ENCODE measurements at places on chromosomes 3 and 15.

- no peak for DNase-seq
Observed at GRCh38 chr3:15462451-15462850, 35.1 kb downstream of the EAF1 start.

- no peak for DNase-seq
Observed at GRCh38 chr3:59641169-59641899, 591.5 kb upstream of the CFAP20DC start.

DNA sequence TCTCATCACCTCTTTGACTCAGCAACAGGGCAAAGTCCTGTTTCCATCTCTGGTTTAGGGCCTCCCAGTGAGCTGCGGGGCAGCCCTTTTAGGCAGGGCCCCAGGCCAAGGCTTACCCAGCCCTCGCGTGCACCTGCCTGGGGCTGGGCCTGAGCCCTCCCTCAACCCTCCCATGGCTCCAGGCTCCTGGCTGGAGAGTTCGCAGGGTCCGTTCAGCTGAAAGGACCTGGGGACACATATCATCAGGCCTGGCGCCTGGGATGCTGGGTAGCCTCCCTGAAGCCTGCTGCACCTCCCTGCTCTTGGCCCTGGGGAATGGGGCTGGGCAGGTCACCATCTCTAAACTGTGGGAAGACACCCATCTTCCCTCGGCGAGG is 29.7 kb downstream of the HDAC11 start:
- DNase-seq, result no peak

- DNase-seq, result peak; percentile 41
Observed at GRCh38 chr3:123489400-123490004, 40.6 kb upstream of the ADCY5 start.

DNA sequence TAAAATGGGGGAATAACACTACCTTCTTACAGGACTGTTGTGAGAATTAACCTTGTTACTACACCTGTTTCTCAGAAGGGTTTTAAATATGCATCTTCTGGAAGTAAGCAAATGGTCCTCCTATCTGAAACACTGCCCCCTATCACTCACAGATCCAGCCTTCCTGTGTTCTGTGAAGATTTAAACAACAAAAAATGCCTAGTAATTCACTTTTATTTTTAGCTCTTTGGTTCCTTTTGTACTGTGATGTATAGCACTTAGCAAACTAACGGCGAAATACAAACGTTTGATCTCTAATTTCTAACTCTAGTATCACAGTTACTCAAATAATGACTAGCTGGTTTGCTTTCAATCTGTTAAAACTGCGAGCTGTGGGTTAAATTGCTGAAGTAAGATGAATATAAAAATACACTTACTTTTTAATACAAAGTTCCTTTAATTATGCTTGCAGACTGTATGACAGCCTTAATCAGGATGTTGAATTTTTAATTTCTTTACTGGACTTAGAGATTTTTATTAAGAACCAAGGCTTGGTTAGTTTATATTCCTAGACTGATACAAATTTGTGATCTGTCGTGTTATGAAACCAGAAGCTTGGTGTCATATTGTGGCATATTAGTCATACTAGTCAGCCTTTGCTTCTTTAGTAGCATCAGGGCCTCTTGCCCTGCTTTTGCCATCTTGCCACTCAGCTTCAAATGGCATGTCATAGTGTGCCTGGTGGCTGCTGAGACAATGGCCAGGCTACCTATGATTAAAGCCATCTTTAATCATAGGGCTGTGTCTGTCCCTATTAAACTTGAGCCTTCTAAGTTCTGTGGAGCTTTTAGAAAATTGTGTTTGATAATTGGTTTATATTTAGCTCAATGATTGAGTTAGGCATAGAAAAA is 9.2 kb downstream of the EIF3J start:
- peak; percentile 57 for DNase-seq

GRCh38 chr15:91308855-91309254 is 208.8 kb downstream of the SV2B start:
- no peak for DNase-seq

GRCh38 chr3:53554559-53555067 is 60.2 kb downstream of the CACNA1D start:
- no peak for DNase-seq

DNA sequence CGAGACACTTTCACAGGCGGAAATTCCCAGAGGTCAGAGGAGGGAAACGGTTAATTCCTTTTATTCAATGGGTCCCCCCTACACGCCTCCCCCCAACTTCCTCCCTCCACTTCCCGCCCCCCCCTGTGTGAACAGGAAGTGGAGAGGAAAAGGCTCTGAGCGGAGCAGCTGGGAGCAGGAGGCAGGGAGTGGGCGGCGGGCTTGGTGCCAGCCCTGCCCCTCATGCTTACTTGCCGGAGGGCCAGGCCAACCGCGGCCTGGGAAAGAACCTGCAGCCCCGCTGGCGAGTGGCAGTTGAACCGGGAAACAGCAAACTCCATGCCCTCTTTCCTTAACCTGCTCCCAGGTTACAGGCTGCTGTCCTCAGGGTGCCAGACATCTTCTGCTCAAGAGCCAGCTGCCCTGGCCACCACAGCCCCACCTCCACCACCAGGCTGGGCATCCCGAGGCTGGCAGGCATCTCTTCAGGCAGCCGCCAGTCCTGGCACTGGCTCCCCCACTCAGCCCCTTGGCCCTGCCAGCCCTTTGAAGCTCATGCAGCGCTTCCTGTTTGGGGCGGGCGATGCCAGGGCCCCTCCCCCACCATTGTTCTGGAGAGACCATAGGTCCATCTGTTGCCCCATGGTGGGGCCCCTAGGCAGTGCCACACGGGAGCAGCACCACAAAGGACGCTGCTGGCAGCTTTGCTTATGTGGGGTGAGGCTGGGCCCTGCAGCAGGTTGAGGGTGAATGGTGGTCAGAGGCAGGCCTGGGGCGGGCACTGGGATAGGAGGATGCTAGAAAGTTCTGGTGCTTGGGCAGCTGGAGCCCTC is 12.9 kb downstream of the VPS18 start:
- peak; percentile 65 for DNase-seq

- no peak for DNase-seq
Observed at GRCh38 chr15:53710906-53711305, 48.6 kb downstream of the WDR72 start.
